ENCODE measurements at places on chromosomes 2 and 18.

GRCh38 chr2:191618046-191618780 is 59.7 kb upstream of the NABP1 start:
- H3K4me3 ChIP-seq, result no peak overlapping the region
- H3K36me3 ChIP-seq, result no peaks in the 10 kb centered on the region
- no peak for DNase-seq

DNA sequence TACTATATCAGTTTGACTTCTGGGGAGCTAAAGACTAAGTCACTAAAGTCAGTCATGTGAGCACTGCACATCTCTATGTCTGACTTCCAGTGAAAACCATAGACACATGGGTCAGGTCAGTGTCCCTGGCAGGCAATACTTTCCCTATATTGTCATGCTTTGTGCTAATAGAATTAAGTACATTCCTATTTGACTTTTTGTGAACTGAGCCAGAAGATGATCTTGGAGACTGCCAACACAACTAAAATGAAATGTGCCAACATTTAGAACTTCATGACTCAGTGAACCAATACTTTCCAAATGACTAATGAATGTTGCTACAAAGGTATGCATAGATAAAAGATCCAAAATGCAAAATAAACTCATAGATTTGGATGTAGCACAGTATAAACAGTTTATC is 820.8 kb upstream of the FAM98A start:
- DNase-seq, result no peak
- no peak overlapping the region for H3K4me3 ChIP-seq
- no peaks in the 10 kb centered on the region for H3K27me3 ChIP-seq
- no peaks in the 10 kb centered on the region for H3K4me1 ChIP-seq
- no peak overlapping the region for H3K27ac ChIP-seq

DNA sequence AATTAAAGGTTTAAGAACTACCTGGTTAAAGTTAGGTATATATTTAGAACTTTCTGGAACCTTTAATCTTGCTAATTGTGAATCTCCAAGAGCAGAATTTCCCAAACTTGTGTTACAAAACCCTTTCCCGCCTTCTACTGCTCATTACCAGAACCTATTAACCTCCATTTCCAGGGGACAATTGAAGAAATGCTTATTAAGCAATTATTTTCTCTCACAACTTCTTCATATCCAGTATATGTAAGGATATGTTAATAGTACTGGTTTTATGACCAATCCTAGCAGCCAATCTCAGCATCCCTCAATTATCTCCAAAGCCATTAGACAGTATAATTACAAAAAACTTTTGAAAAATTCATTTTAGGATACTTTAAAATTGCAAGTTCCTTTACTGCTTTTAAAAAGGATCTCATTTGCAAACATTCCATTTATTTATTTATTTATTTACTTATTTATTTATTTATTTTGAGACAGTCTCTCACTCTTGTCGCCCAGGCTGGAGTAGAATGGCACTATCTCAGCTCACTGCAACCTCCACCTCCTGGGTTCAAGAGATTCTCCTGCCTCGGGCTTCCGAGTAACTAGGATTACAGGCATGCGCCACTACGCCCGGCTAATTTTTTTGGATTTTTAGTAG is 3.7 kb downstream of the GFPT1 start:
- H3K4me1 ChIP-seq, result peaks cover 20% of the 10 kb centered on the region
- H3K27me3 ChIP-seq, result no peaks in the 10 kb centered on the region
- H3K27ac ChIP-seq, result no peak overlapping the region
- H3K4me3 ChIP-seq, result no peak overlapping the region
- no peaks in the 10 kb centered on the region for H3K36me3 ChIP-seq

- H3K4me3 ChIP-seq, result no peak overlapping the region
- H3K36me3 ChIP-seq, result no peaks in the 10 kb centered on the region
- H3K27ac ChIP-seq, result no peak overlapping the region
- DNase-seq, result no peak
- no peaks in the 10 kb centered on the region for H3K27me3 ChIP-seq
- no peaks in the 10 kb centered on the region for H3K4me1 ChIP-seq
Measured at GRCh38 chr2:30956995-30957394, 149.7 kb upstream of the CAPN13 start.

- H3K36me3 ChIP-seq, result no peaks in the 10 kb centered on the region
- H3K27me3 ChIP-seq, result no peaks in the 10 kb centered on the region
- H3K4me1 ChIP-seq, result no peaks in the 10 kb centered on the region
- no peak for DNase-seq
- no peak overlapping the region for H3K27ac ChIP-seq
Measured at GRCh38 chr2:3641841-3642421, 16.1 kb upstream of the ALLC start.

DNA sequence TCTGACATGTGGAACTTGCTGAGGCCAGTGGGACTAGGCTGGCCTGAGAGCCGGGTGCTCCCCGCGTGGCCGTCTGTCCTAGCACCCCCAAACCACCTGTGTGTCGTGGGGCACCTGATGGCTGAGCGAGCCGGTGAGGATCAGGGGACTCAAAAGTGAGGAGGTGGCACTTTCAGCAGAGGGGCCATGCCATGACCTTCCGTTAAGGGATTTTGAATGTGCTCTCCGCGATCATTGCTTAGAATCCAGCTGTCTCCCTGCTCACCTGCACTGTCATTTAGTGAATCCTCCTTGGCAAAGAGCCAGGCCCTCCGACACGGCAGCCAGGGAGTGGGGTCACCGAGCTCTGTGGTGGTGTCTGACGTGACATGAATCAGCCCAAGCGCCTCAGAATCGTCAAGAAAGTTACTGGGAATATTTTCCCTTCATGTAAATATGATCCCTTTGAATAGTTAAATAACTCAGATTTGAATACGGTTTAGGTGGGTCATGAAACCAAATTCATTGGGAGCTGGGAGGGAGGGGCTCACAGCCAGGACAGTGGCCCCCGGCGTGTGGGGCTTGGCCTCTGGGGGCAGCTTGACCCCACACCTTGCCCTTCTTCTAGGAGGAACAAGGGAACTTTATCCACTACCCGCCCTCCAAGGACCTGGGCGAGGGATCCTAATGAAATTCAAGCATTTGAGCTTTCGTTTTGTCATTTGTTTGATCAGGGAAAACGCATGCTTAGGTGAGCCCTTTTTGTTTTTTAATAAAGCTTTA is 9.5 kb downstream of the NFATC1 start:
- H3K27me3 ChIP-seq, result no peaks in the 10 kb centered on the region
- peak; percentile 56 for DNase-seq
- H3K36me3 ChIP-seq, result peaks cover 2% of the 10 kb centered on the region
- H3K27ac ChIP-seq, result peak overlapping the region; percentile 97
- peaks cover 39% of the 10 kb centered on the region for H3K4me1 ChIP-seq

Data from T-cell (primary cell).